ENCODE measurements at places on chromosomes 6 and 20. TPM values are rescaled to one million over a fixed set of nuclear protein-coding genes. Genes with fewer than 3 reads are reported as not detected.

The HLA-DRB5 gene
- not detected for total RNA-seq

The TP53TG5 gene
- total RNA-seq, result not detected

The RNF8 gene
- total RNA-seq, result 22.9 TPM

The SGK2 gene
- 5.6 TPM for total RNA-seq

The PTCHD4 gene
- total RNA-seq, result not detected

The GNL1 gene
- 34.5 TPM for total RNA-seq

The HLA-DRB1 gene
- not detected for total RNA-seq

The HLA-DRA gene
- not detected for total RNA-seq

The CNPY3 gene
- total RNA-seq, result 46.9 TPM

The GSTA1 gene
- not detected for total RNA-seq

The PNPLA1 gene
- total RNA-seq, result not detected

The PAK5 gene
- not detected for total RNA-seq

The OR2B6 gene
- total RNA-seq, result 0.15 TPM

The WFDC10B gene
- not detected for total RNA-seq

The WFDC12 gene
- total RNA-seq, result not detected

The PLAGL1 gene
- 9.6 TPM for total RNA-seq

The VSX1 gene
- 0.56 TPM for total RNA-seq

The PRR18 gene
- 0.17 TPM for total RNA-seq

The MYL9 gene
- total RNA-seq, result 19.1 TPM

The SEMG1 gene
- total RNA-seq, result not detected

The ANKRD60 gene
- not detected for total RNA-seq

The GSTA2 gene
- total RNA-seq, result not detected

The RNF5 gene
- total RNA-seq, result 46.3 TPM

The LIME1 gene
- 10.5 TPM for total RNA-seq

The PCK1 gene
- total RNA-seq, result not detected

The E2F1 gene
- 29.6 TPM for total RNA-seq
